ENCODE measurements at places on chromosomes 2 and 18. TPM values are rescaled to one million over a fixed set of nuclear protein-coding genes. Genes with fewer than 3 reads are reported as not detected.

SLC8A1 gene
- not detected for total RNA-seq

TMEM169 gene
- 4.6 TPM for total RNA-seq

FBLN7 gene
- 19.3 TPM for total RNA-seq

POTEJ gene
- not detected for total RNA-seq

IL18RAP gene
- 0.44 TPM for total RNA-seq

GPBAR1 gene
- 1.2 TPM for total RNA-seq

INHA gene
- not detected for total RNA-seq

ZNF2 gene
- 1.8 TPM for total RNA-seq

CENPA gene
- 2.0 TPM for total RNA-seq

TAF4B gene
- 5.0 TPM for total RNA-seq

PID1 gene
- total RNA-seq = not detected

MROH2A gene
- not detected for total RNA-seq

C2orf66 gene
- total RNA-seq = not detected

CD226 gene
- 65.1 TPM for total RNA-seq

GPR155 gene
- total RNA-seq = 42.7 TPM

CAPN14 gene
- total RNA-seq = 0.20 TPM

MGAT4A gene
- total RNA-seq = 105 TPM

DPP4 gene
- total RNA-seq = 12.6 TPM

HAAO gene
- total RNA-seq = not detected

TFCP2L1 gene
- 0.05 TPM for total RNA-seq

FSHR gene
- not detected for total RNA-seq

TUBB8B gene
- total RNA-seq = not detected

TRIM43 gene
- not detected for total RNA-seq

AQP4 gene
- total RNA-seq = not detected

TTN gene
- total RNA-seq = 153 TPM

GPR75 gene
- total RNA-seq = 5.1 TPM

LONRF2 gene
- 0.42 TPM for total RNA-seq

KCNK3 gene
- not detected for total RNA-seq

SULT1C3 gene
- not detected for total RNA-seq

SPP2 gene
- not detected for total RNA-seq

TNFRSF11A gene
- 2.2 TPM for total RNA-seq

CD8A gene
- total RNA-seq = not detected

LRRC30 gene
- total RNA-seq = not detected

BOLL gene
- total RNA-seq = not detected

BCL11A gene
- total RNA-seq = 2.0 TPM

CXCR2 gene
- not detected for total RNA-seq

FAM110C gene
- 4.9 TPM for total RNA-seq

CERKL gene
- total RNA-seq = not detected

ID2 gene
- 55.9 TPM for total RNA-seq

TRAPPC8 gene
- 45.4 TPM for total RNA-seq

DRC1 gene
- not detected for total RNA-seq

GPR45 gene
- total RNA-seq = not detected

COL4A3 gene
- total RNA-seq = not detected

FAM124B gene
- 5.2 TPM for total RNA-seq

UGT1A10 gene
- not detected for total RNA-seq

ALLC gene
- total RNA-seq = not detected
